AG08395 (cell line): ENCODE measurements at places on chromosomes 12 and 14.

GRCh38 chr12:119770146-119770545 is 102.2 kb downstream of the PRKAB1 start:
- DNase-seq = no peak

DNA sequence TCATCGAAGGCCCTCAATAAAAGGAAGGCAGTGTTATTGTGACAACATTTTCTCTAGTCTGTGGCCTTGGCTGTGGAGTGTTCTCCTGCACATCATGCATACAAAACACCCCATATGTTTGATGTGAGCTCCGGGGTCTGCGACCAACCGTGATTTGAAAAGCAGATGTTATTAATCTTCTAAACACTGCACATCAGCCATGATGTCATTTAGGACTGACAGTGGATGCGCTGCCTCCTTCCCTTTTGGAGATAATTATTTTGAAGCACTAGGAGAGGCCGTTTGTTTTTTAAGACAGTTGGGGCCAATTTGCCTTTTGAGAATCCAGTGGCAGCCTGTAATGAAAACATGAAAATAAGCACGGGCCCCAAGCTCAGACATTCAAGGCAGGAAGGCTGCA is 1041.6 kb downstream of the BCL11B start:
- DNase-seq = no peak

- DNase-seq = no peak
These were observed 2.4 kb upstream of the MLEC start for GRCh38 chr12:120684523-120684932.

- DNase-seq = no peak
These were observed 15.3 kb downstream of the RPS6KL1 start for GRCh38 chr14:74907744-74908143.

DNA sequence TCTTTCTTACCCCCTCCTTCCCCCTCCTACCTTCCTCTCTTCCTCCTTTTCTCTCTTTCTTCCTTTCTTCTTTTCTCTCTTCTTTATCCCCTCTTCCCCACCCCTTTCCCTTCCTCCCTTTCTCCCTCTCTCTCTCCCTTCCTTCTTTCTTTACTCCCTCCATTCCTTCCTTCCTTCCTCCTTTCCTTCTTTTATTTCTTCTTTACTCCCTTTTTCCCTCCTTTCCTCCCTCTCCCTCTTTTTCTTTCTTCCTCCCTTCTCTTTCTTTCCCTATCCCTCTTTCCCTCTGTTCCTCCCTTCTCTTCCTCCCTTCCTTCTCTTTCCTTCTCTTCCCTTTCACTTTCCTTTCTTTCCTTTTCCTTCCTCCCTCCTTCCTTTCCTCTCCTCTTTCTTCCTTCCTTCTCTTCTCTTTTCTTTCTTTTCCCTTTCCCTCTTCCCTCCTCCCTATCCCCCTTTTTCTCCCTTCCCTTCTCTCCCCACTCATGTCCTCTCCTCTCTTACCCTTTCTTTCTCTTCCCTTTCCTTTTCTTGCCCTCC is 302.3 kb upstream of the TBX3 start:
- no peak for DNase-seq

GRCh38 chr14:31419179-31419966 is 977 bp downstream of the HEATR5A start:
- DNase-seq = no peak

DNA sequence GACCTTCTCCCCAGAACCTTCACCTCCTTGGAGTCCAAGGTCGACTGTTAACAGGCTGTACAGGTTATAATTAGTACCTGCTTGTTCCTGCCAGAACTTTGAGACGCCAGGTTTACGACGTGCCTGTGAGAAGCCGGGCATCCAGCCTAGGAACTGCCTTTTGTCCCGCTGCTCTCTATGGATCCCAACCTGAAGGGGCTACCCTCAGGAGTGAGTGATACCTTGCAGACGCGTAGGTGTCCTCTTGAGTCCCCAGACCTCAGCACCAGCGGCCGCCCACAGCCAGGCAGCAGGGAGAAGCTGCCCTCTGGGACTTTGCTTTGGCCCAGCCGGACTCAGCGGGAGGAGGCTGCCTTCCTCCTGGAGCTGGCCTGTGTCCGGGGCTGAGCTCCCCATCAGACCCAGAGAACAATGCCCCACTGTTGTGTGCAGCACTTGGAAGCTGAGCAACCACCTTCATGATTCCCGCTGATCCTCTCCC is 16.2 kb downstream of the SYNE3 start:
- no peak for DNase-seq
